ENCODE measurements at places on chromosomes 3 and 15.

DNA sequence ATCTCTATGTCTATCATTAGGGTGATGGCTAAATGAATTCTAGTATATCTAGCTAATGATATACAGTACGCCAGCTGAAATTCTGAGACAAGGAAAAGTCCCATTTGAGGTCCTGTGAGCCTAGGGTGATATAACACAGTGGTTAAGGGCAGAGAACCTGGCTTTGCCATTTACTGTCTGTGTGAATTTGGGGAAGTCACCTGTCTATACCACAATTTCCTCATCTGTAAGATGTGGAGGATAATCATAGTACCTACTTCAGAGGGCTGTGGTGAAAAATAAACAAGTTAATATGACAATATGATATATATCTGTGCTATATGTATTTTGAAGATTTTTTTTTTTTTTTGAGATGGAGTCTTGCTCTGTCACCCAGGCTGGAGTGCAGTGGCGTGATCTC, 9.8 kb upstream of the ANKDD1A start:
- peak; percentile 80 for DNase-seq

GRCh38 chr3:47273564-47273963, 9.0 kb downstream of the KIF9 start:
- no peak for DNase-seq

- DNase-seq: peak; percentile 90
Observed at GRCh38 chr15:91032919-91033803, 10.8 kb upstream of the VPS33B start.

GRCh38 chr15:60155661-60156060, 151.6 kb downstream of the FOXB1 start:
- DNase-seq: no peak

DNA sequence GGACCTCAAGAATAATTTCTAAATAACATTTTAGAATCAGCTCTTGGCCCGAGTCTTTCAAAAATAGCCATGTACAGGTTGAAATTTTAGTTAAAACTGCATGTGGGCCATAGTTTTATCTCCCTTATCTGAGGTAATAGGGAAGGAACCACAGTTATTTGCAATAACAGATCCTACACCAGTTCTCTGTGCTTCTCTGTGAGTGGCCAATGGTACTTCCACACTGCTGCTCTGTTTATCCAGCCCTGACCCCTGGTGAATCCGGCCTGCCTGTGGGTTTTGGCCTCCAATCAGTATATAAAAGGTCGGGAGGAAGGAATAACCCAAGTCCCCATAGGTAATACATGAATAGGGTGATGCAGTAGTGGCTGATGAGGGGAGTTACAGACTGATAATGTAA, 48.0 kb upstream of the TNIK start:
- DNase-seq: no peak

Data from activated CD4-positive, alpha-beta T cell treated with anti-CD3 and anti-CD28 coated beads, Interleukin-2, amount 10 ng/mL, durations not matched to agents 24 days and 14 days (primary cell).